Renal cortex interstitium (tissue), 15 donors: ENCODE measurements at places on chromosomes 6 and 20.

DNA sequence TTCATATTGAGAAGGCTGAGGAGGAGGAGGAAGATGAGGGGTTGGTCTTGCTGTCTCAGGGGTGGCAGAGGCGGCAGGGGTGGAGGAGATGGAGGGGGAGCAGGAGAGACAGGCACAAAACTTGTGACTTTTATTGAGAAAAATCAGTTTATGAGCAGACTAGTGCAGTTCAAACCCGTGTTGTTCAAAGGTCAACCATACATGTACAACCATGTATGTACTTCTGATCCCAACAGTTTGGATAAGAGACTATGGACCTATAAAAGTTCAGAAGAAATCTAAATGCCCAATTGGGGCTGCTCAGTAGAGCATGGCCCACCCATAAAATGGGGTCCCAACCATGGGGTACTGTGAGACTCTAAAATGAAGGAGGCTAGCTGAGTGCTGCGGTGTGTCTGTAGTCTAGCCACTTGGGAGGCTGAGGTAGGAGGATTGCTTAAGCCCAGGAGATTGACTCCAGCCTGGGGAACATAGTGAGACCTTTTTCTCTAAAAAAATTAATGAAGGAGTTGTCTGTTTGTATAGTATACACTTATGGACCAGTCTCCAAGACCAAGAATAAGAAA, 7.6 kb upstream of the SLC22A7 start:
- DNase-seq, result no peak

DNA sequence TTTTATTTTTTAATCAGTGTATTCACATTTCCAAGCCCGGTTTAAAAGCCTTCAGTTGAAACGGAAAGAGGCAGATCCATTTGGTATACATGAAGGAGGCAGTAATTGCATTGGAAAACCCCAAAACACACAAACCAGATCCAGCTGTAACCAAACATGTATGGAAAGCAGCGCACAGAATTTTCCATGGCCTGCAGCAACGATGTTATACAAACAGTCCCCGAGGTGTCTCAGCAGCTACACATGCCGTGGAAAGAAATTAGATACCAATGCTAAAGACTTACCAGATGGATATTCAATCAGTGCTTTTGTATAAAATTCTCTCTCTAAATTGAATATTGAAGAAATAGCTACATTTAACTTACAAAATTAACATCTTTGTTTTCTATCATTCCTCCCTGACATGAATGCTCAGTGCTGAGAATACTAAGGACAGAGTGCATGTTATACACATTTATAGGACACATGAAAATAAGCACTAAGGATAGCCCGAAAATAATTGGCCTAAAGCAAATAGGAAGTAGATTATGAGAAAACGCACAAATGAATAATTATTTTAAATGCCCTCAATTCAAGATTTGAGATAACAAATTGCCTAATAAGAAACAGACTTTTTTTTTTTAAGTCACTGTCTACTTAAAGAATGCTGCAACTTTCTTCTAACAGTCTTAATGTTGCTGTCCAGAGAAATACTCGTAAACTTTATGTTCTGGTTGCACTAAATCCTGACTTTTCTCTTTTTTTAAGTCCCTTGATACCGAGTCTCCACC, 713.1 kb downstream of the HDGFL1 start:
- no peak for DNase-seq

GRCh38 chr6:157747370-157747769, 75.7 kb upstream of the SNX9 start:
- no peak for DNase-seq

DNA sequence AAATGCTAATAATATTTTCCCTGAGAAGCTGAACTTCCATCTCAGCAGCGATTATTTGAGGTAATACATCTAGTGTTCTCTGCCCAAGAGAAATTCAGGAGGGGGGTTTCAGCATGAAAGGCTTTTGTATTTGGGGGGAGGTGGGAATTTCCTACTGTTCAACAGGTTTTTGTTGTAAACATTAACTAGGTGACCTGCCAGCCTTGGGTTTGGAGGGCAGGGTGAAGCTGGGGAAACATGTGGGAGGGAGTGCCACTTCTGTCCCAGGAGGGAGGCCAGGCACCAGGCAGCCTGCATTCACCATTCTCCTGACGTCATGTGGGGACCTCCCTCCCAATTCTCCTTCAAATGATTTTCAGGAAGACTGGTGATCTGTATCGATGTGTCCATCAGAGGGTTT, 37.7 kb upstream of the PKHD1 start:
- peak; percentile 45 for DNase-seq

DNA sequence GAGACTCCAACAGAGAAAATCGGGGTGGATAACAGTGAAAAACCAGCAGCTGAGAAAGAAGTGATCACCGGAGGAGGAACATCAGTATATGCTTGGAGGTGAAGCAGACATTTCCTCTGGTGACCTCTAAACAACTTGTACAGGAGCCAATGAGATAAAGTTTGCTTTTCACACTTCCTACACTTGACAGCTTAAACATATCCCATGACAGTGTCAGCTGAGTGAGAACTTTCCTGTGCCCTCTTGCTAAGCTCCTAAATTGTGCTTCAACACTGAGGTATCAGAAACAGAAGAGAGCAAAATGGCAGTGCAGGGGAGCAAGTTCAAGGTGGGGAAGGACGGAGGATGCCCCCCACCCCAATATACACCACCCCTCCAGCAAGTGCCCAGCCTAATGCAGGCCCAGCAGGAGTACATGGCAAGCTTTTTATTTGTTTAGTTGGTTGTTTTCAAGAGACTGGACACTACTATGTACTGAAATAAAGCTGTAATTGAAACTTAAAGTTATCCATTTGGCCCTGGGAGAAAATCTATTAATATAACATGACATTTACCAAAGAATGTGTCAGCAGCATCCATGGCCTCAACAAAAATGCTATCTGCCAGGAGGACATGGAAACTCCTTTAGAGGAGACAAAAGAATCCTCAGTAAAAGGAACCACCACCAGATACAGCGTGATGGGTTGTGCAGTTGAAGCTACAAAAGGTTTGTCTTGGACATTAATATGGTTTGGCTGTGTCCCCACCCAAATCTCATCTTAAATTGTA, 540.2 kb downstream of the PRKN start:
- no peak for DNase-seq
